ENCODE measurements at places on chromosomes 5 and 9.
A peak's percentile ranks its signal among the peaks of the same experiment; 100 is the strongest.

DNA sequence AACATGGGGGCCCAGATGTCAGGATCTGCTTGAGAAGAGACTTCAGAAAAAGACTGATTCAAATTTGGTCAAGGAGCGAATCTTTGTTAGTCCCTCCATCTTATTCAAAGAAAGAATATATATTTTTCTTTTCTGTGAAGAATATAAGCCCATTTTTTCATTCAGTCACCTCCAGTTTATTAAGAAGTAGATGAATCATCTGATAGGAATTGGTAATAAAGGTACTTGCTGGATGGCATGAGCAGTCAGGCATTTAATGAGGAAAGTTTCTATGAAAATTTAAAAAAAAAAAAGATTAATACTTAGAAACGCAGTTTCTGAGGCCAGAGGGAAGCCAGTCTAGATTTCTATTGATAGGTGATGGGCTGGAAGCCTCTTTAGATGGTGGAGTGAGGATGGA is 373.1 kb upstream of the SMC2 start:
- no peak for DNase-seq

DNA sequence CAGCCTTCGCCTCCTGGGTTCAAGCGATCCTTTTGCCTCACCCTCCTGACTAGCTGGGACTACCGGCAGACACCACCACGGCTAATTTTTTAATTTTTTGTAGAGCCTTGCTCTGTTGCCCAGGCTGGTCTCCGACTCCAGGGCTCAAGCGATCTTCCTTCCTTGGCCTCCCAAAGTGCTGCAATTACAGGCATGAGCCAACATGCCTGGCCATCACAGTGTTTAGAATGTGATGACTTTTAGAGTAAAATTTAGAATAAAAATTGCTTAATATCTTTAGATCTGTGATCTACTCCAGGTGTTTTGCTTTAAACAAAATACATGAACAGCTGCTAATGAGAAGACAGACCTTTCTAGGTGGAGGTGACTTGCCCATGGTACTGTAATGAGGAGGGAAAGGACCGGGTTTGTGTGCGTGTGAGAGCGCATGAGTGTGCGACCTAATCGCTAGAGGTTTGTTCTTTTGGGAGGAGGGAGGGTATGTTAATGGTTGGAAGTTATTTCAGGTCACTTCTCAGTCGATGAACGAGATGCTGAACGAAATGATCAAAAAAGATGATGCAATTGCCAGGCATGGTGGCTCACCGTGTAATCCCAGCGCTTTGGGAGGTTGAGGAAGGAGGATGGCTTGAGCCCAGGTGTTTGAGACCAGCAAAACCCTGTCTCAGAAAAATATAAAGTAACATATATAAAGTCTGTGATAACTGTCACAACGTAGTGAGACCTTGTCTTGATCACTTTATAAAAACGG is 2.0 kb downstream of the CNOT6 start:
- DNase-seq = no peak

DNA sequence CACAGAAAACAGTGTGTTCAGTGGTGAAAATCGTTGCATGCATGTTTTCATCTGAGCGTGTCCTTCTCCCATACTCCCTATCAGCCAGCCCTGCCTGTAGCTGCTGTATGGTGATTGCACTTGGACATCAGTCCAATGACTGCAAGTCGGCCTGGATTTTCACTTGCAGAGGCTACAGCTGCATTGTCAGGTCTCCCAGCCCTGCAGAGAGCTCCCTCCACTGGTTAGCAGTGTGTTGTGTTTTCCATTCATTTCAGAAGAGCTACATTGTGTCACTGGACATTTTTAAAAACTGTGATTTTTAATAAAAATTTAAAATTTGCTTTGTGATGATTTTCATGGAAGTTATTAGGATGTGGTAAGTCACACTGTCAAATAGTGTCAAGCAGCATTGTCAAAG is 96.6 kb downstream of the SYK start:
- DNase-seq = no peak

DNA sequence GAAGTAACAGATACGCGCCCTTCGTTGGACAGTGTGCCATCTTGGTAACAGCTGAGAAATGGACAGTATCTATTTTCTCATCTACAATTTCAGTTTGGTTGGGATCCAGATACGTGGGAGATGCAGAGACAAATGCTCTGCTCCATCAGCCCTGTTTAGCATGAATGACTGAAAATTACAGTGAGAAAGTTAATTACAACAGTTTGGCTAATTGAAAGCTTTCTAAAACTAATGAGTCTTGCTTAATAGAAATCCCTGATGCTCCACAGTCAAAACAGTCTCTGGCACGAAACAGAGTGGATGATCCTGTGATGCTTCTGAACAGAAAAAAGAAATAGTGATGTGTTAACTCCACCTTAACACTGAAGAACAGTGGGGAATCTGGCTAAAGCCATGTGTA is 140.2 kb downstream of the DNAH5 start:
- DNase-seq = no peak

DNA sequence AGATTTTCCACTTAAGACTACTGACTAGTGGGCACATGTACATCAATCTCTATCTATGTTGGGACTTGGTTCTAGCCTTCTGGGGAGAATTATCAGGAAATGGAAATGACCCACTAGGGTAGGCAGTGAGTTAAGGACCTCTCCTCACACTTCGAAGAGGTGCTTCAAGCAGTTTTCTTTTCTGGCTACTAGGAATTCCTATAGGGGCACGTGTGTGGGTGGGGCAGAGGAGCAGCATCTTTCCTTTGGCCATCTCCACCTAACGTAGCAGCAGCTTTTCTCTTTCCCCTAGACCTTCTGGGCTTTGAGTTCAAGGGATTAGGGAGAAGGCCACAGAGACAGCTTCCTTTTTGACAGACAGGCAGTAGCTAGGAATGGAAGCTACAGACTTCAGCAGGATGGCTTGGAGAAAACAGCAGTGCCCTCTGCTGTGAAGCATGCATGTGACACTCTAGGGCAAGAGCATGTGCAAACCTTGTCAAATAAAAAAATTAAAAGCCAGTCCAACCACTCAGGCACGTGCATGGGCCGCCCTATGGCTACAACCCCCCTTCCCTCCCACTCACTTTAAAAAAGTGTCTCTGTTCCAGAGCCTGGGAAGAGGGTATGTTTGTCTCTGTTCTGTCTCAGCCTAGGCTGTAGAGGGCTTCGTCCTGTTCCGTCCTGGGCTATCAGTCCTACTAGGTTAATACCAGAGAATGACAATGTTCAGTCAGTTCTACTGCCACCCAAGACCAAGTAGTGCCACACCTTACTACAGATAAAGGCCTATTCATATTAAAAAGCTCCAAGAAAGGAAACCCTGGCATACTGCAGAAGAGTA is 8.7 kb upstream of the GFRA3 start:
- no peak for DNase-seq

DNA sequence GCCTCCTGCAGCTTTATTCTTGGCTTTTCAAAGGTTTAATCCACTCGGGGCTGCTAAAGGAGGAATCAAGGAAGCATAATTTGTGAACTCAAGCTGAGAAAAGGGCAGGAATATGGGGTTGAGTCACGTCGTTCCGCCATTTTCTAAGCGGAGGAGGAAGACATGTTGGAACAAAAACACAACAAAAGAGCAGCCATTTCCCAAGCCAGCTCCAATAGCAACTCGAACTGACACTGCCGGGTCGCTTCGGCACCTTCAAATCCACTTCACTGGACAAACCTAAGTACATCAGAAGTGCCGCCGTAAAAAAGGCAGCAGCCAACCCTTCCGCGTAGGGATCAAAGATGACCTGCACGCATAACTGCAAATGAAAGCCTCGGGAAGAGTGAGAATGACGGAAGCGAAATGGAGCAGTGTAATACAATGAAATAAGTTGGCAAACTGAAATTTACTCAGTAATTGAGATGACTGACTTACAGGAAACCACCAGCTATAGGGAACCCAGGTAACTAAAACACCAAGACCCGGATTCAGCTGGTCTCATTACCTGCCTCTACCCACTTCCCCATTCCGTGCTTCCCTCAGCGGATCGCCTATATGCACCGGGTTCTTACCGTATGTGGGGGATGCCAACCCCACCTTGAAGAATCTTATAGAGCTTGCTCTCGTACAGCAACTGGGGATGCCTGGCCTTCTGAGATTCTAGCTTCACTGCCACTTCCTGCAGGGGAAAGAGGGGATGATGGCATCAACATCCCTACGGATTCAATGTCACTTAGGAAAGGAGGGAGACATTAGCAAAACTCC is 1.6 kb downstream of the CSNK1A1 start:
- DNase-seq = peak; percentile 80

- DNase-seq = no peak
Observed at GRCh38 chr9:32558408-32558934, 6.1 kb upstream of the TOPORS start.

GRCh38 chr5:138668451-138669380 is 84.5 kb upstream of the CTNNA1 start:
- DNase-seq = no peak

Data from B cell (primary cell).